ENCODE measurements at places on chromosomes 5 and 9.

- no peak for DNase-seq
Observed at GRCh38 chr9:107667231-107668070, 177.9 kb upstream of the KLF4 start.

- DNase-seq: no peak
Observed at GRCh38 chr9:124602632-124603031, 95.4 kb upstream of the NR5A1 start.

DNA sequence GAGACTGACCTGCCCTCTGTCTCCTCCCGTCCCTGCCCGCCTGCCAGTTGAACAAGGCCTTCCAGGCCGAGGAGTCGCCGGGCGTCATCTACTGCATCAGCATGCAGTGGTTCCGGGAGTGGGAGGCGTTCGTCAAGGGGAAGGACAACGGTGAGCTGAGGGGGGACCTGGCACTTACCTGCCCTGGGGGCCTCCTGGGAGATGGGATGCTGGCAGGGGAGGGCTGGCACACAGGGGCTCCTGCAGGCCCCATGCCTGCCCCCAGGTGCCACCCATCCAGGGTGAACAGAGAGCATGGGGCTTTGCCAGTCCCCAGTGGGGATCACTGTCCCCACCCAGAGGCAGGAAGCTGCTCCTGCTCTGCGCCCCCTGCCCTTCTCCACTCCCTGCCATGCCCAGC lies 43.0 kb downstream of the USP20 start:
- DNase-seq: no peak

- no peak for DNase-seq
Observed at GRCh38 chr5:68419637-68420452, 204.3 kb downstream of the PIK3R1 start.

GRCh38 chr5:109305352-109305751 lies 104.4 kb downstream of the PJA2 start:
- no peak for DNase-seq

DNA sequence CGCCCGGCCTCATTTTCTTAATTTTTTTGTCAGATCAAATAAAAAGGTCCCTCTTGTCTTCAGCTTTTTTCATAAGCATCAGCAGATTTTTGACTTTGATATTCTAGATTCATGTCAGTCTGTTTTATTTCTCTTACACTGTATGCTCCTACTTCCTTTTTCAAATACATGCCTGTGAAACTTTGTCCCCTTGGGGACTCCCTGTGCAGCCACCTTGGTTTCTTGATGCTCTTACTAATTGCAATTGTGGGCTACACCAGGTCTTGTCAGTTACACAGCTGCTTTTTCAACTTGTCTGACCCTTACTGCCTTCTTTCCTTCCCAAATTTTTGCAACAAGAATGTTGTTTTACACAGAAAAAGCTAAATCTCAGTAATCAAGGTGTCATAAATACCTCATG lies 238.2 kb upstream of the KCNN2 start:
- no peak for DNase-seq

All from activated CD8-positive, alpha-beta memory T cell treated with anti-CD3 and anti-CD28 coated beads for 4 hours (primary cell).